ENCODE measurements at places on chromosomes 7 and 10. TPM values are rescaled to one million over a fixed set of nuclear protein-coding genes. Genes with fewer than 3 reads are reported as not detected.

NAT16 gene
- total RNA-seq, result not detected

ADAMTS14 gene
- not detected for total RNA-seq

WNT8B gene
- not detected for total RNA-seq

DNA sequence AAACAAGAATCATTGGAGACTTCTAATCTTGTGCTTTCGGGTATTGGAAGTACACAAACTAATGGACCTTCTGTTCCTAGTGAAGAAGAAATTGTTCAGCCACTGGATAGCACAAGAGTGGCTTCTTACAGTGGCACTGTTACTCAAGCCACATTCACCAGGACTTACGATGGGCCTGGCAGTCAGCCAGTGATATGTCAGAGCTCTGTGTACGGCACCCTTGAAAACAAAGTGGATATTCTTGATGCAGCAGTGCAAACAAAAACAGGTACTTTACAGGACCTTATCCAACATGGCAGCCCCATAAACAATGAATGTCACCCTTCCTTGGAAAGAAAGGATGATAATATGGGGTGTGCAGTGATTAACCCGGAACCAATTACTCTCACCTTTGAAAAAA lies 61.6 kb downstream of the TASOR2 start:
- H3K4me3 ChIP-seq, result no peak overlapping the region
- peaks cover 88% of the 10 kb centered on the region for H3K36me3 ChIP-seq
- H3K27ac ChIP-seq, result no peak overlapping the region
- peaks cover 3% of the 10 kb centered on the region for H3K4me1 ChIP-seq

DNA sequence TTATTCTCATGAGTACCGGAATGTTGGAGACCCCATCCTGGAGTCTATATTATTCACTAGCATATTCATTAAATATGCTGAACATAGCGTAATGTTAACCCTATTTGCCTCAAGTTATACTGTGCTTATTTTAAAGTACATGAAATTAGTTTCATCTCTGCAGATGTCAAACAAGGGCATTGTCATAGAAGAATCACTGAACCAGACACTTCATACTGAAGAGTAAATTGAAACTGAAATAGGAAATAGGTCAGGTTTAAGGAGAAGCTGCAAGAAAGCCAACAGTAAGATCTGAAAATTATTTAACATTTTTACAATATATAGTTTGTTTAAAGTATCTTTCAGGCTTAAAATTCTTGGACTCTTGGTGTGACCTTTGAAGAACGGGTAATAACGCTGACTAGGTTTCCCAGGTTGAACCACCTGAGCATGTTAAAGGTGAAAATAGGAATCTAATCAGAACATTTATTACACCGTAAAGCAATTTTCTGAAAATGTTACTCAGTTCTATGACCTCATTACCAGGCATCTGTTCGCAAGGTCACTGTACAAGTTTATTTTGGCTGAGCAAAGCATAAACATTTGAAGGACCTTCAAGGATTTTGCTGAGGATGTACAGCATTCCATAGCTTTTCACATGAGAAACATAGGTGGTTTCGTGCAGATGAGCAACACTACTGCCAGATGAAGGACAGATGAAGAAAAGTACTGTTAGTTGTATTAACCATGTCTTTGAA lies 82.7 kb downstream of the REEP3 start:
- peaks cover 35% of the 10 kb centered on the region for H3K4me1 ChIP-seq
- H3K27ac ChIP-seq, result peak overlapping the region; percentile 24
- H3K27me3 ChIP-seq, result no peaks in the 10 kb centered on the region
- no peak for DNase-seq
- no peak overlapping the region for H3K4me3 ChIP-seq
